ENCODE measurements at places on chromosomes 2 and 18.
A peak's percentile ranks its signal among the peaks of the same experiment; 100 is the strongest.

GRCh38 chr2:136226903-136227302 lies 109.0 kb upstream of the CXCR4 start:
- no peak for DNase-seq

DNA sequence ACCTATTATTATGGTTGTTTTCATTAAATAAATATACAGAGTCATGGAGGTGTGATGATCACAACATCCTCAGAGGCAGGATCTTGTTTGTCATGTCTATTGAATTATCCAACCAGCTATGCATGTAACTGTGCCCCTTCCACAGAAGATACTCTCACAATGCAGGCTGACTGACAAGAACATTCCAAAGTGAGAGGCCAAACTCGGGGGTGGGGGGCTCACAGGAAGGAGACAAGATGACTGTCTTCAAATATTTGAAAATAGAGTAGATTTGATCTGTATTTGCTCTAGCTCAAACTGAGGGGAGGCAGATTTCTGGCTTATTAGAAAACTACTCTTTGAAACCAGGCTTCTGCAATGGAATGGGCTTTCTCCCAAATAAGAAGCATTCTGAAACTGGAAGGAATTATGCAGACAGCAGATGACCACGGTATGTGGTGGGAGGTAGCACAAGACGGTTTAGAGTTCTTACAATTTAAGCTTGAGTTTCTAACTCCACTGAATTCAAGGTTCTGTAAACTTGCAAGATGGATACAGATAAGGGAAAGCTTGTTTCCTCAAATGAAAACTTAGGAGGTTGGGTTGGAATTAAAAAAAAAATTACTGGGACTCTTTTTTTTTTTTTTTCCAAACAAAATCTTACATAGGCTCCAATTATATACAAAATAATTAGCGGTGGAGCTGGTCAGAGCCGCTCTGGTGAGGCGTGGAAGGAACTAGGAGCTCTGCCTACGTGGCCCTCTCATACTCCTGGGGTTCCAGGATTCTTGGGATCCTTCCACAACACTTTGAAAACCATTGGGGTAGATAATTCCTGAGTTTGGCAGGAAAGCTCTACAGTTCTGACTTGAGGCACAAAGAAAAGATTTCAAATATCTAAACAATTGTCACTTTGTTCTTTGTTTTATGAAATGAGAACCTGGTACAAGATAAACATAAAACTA lies 79.3 kb downstream of the PLA2R1 start:
- DNase-seq = no peak

GRCh38 chr18:58887613-58887963 lies 22.9 kb downstream of the ZNF532 start:
- peak; percentile 55 for DNase-seq

DNA sequence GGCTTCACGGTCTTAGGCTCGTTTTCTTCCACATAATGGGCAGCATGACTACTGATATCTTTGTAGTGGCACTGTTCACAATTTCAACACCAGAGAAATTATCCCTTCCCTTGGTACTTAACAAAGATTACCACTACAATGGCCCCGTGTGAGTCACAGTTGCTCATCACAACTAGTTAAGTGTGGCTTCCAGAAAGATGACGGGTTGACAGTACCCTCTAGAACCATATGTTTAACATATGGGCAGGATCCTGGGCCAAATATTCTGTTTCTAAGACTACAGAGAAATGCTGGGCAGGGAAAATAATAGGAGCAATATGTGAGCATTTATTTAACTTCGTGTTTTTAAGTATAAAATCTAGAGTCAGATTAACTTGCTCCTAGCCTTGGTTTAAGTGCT lies 780.1 kb upstream of the LINC00305 start:
- DNase-seq = no peak

- DNase-seq = no peak
These were observed 76.9 kb downstream of the CLHC1 start for GRCh38 chr2:55155206-55155605.

DNA sequence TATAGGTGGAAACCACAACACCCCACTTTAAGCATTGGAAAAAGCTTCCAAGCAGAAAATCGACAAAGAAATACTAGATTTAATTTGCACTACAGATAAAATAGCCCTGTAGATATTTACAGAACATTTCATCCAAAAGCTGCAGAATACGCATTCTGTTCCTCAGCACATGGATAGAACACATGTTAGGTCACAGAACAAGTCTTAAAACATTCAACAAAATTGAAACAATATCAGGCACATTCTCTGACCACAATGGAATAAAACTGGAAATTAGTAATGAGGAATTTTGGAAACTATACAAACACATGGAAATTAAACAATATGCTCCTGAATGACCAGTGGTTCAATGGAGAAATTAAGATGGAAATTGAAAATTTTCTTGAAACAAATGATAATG lies 27.8 kb upstream of the XDH start:
- DNase-seq = no peak

All from stimulated activated CD8-positive, alpha-beta memory T cell treated with anti-CD3 and anti-CD28 coated beads, Interleukin-4, amount 100 ng/mL, for 48 hours (primary cell).